NCI-H2029 (cell line): ENCODE measurements at places on chromosomes 2 and 18.

- no peak for DNase-seq
Measured at GRCh38 chr18:46702471-46702870, 45.5 kb upstream of the LOXHD1 start.

DNA sequence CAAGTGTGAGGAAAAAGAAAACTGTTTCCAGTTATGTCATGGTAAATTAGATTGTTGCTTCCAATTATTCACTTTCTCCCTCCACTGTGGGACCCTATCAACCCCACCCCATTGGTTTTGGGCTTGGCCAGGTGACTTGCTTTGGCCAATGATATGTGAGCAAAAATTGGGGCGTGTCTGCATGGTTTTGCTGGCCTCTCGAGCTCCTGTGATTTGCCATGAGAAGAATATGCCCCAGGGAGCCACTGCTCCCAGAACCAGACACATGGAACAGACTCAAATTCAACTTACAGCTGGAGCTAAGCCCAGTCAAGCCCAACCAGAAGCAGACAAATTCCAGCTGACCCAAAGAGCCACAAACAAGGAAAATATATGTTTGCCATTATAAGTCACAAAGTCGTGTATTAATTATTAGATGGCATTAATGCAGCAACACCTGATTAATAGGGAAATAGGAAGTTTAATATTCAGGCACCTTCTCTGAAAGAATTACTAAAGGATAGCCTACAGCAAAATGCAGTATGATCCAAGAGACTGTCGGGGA, 248.9 kb downstream of the ANAPC1 start:
- DNase-seq, result no peak

DNA sequence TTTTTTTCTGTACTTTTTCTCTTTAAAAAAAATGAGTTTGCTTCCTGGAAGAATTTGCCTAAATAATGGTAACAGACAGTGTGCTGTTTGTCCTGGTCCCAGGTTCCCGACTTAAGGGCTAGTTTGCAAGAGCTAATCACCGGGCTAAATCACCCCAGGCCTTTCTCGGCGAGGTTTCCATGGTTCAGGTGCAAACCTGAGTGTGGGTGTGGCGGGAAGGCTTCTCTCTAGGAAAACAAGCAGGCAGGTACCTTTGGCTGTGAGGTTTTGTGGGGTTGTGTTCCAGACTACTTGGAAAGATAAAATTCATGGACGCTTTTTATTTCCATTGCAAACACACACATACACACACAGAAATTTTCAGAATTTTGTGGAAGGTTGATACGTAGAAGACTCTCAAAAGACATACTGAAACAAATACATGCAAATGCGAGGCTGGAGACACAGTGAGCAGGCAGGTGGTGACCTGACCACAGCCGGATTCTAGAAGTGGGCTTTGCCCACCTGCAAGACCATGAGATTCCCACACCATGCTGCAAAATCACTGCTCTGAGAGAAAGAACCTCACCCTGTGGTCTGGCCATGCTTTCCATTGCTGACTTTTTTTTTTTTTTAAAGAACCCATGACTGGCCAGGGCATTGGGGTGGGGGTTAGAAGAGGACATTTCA, 815 bp downstream of the CNDP1 start:
- no peak for DNase-seq

DNA sequence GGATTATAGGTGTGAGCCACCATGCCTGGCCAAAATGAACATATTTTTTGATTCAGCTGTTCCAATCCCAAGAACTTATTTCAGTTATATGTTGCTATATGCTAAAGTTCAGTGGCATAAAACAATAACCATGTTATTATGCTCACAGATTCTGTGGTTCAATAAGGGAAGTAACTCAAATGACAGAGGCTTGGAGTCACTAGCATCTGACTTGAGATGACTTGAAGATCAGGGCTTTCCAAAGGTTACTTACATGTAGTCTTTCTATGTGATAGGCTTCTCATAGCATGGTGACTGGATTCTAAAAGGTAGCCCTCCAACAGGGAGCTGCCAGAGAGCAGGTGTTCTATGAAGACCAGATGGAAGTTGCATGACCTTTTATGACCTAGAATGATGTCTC, 17.2 kb downstream of the CLK1 start:
- DNase-seq, result no peak

DNA sequence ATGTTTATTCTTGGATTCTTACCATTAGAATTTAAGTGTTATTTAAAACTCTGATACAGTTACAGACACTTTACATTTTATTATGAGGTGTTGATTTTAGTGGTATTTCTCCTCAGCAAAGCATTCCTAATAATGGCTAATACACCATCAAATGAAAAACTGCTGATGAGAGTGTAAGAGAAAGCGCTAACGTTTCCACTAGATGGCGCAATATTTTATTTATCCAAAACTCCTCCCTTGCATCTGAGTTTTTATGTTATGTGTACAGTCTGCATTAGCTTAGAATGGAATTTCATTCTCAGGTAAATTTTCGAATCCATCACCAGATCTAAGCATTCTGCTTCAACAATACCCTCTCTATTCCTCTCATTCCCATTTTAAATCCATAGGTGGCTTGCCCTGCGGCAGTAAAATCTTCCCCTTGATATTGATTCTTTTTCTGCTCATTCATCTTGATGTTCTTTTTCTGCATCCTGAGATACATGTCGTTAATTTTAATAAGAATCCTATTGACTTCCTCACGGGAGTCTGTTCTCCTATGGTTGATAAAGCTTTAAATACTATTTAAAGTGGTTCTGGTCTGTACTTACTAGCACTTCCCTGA, 53.9 kb downstream of the PRKRA start:
- no peak for DNase-seq

GRCh38 chr2:140718999-140719398, 1411.8 kb downstream of the LRP1B start:
- no peak for DNase-seq

DNA sequence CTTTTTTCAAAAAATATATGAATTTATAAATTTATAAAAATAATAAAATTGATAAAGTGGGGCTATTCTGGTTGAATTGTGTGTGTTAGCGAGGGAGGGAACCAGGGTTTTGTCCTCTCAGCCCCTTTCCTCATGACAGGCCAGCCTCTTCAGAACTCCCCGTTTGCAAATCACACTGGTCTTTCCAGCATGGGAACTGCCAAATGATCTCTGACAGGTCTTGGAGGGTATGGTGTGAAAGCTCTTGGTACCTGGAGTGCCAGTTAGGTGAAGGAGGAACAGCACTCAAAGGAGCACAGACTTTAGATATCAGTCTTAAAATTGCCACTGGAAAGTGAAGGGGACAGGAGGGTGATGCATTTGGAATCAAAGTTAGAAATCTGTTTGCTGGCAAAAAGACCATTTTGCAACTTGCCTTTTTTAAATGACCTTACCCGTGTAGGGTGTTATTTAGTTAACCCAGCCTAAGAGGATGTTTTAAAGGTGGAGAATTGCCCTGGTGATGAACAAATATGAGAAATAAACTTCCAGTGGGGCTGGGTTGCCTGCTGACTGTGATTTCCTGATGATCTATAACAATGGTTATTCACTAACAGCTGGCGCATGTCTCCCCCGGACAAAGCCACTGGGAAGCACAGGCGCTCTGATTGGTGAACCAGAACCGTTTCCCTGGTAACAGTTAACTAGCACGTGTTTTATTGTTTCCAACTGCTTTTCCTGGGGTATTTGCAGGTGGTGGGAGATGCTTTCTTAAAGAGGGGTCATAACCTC, 85.3 kb upstream of the EFEMP1 start:
- DNase-seq, result peak; percentile 71

DNA sequence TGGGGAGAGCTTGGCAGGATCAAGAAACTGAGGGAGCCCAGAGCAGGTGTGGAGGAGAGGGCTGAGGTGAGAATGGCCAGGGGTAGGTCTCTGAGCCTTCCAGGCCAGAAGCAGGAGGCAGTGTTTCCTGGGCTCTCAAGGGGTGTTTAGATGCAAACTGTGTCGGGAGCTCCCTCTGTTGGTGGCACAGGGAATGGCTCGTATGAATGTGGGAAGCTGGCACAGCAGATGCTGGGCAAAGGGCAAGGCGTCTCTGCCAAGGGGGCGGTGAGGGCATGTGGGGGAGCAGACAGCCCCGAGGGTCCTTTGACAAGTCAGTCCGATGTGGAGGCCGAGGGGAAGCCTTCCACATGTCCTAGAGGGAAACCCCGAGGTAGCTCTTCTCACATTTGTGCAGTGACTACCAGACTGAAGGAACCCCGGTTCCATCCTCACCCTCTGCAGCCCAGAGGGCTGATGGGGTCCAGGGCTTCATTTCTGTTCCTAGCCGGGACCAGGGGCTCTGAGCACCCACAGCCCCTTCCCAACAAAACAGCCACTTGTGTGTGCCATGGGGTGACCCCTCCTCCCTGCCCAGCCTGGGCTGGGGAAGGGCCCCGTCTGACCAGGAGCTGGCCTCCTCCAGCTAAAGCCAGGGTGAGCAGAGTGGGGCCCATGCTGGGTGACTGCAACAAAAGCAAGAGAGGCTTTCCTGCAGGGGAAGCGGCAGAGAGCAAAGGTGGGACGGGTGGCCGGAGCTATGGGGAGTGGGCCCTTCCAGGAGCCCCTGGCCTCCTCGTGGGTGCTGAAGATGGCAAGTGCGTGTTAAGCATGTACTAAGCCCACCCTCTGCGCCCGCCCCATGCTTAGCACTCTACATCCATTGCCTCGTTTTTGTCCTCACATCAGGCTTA, 103.4 kb downstream of the SEPTIN10 start:
- DNase-seq, result peak; percentile 68

- DNase-seq, result no peak
Measured at GRCh38 chr2:56128235-56128634, 55.6 kb upstream of the CCDC85A start.

GRCh38 chr2:132482821-132483220, 66.2 kb downstream of the GPR39 start:
- no peak for DNase-seq

DNA sequence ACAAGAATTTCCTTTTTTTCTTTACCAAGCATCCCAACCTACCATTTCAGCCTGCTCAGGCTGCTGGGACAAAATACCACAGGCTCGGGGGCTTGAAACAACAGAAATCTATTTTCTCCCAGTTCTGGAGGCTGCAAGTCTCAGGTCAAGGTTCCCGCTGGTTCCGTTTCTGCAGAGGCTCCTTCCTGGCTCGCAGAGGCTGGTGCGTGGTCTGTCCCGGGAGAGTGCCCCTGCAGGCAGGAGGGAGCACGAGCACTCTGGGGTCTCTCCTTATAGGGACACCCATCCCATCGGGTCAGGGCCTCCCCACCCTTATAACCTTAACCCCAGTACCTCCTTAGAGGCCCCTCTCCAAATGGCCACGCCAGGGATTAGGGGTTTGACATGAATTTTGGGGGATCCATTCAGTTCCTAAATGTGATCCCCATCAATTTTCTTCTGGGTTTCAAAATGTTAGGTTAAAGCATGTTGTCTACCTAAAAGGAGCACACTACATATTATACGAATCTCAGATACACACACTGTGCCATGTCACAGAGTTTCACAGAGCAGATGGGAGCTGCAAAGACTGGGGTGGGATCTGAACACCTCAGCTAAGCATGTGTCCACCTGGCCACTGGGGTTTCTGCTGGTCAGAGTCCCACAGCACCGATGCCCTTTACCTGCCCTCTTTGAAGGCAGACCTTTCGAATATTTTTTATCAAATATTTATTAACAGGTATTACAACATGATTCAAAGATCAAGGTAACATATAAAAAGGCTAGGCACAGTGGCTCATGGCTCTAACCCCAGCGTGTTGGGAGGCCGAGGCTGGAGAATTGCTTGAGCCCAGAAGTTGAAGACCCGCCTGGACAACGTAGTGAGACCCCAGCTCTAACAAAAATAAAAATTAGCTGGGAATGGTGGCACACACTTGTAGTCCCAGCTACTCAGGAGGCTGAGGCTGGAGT, 17.6 kb upstream of the ADI1 start:
- no peak for DNase-seq

DNA sequence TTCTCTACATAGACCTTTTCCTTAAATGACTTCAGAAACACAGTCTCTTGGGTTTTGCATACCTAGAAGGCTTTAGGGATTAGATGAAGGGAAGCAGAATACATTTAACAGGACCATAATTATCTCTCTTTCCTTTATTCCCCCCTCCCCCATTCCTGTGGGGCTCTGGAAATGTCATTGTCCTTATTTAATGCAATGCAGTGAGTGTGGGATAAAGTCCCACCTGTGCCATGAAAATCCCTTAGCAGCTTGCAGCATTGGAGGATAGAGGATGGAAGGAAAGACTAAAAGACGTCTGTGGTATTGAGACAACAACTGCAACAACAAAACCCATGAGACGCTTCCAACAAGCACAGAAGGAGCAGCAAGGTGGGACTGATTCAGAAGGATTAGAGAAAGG, 117.8 kb upstream of the DCC start:
- no peak for DNase-seq

DNA sequence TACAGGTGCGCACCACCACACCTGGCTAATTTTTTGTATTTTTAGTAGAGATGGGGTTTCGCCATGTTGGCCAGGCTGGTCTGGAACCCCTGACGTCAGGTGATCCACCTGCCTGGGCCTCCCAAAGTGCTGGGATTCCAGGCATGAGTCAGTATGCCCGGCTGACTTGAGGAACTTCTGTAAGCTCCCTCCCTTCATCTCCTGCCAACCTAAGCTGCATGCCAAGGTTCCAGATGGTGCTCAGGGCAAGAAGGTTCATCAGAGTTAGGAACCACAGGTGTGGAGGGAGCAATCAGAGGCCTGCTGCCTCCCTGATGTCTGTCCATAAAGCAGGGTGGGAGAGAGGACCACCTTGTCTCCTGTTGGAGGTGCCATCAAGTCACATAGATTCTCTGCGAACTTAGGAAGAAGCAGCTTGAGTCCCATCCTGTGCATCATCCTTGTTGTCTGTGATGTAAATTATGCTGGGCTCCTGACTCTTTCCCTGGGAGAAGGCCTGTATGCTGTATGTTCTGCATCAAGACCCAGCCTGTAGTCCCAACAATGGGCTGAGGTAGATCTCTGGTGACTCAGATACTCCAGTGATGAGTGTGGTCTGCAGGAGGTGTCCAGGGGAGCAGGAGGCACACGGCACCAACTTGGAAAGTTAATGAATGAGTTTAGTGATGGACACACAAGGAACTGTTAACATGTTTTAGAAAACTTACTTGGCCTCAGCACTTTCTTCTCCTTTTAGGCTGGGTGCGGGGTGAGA, 53.1 kb downstream of the TMEM17 start:
- DNase-seq, result no peak

DNA sequence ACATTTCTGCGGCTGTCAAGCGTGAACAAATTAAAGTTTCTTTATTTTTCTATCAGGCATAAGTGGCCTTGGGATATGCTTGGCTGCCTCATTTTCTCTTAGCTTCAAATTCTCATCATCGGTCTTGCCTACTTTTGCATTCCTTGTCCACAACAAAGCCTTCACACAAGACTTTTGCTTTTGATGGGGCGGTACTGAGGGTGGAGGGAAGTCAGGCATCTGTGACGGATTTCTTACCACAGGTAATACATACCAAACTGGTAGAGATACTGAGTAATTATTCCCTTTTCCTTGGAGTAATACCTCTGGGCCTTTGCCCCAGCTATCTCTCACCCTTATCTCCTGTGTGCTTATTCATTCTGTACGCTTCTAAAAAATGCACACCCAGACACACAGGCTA, 468.3 kb upstream of the RGPD4 start:
- no peak for DNase-seq

DNA sequence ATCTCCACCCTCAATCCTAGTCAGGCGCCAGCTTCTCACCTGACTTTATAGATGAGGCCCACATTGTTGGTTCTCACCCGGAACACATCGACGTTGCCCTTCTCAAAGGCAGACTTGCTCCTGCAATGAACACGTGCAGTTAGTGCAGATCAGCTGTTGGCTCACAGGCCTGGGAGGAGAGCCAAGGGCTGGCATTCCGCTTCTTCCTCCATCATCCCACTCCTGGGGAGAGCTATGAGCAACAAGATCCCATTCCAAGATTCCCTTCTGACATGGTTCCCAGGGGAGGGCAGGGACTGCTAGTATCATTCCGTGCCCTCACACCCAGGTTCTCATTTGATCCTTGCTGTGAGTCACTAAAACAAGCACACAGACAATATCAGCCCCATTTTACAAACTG, 15.1 kb downstream of the LOXHD1 start:
- no peak for DNase-seq
